ENCODE measurements at places on chromosomes 12 and 14.

GRCh38 chr14:100887728-100888335 is 15.7 kb downstream of the RTL1 start:
- no peak for DNase-seq

GRCh38 chr12:62621101-62621638 is 154.5 kb downstream of the MON2 start:
- no peak for DNase-seq

DNA sequence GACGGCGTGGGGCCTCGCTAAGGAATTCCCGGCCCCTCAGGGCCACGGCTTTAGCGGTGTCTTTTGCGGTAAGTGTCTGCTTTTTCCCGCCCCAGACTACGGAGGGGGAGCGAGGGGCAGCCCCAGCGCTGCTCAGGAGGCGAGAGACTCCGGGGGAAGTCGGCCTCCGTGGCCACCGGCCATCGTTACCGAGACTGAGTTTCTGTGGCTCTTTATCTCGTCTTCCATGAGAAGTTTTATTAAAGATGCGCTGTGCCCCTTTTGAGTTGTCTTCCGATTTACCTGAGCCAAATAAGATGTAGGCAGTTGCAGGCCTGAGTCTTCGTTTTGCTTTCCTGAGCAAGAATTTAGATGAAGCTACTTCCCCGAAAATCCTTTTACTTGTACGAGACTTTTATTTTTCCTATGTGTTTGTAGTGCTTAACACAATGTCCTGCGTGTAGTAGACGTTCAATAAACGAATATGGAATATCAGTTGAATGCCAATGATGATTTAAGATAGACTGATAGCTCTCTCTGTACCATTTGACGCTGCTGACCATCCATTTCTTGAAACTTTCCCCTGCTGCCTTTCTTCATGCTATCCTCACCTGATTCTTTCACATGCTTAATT is 462 bp downstream of the SRP54 start:
- DNase-seq, result no peak

DNA sequence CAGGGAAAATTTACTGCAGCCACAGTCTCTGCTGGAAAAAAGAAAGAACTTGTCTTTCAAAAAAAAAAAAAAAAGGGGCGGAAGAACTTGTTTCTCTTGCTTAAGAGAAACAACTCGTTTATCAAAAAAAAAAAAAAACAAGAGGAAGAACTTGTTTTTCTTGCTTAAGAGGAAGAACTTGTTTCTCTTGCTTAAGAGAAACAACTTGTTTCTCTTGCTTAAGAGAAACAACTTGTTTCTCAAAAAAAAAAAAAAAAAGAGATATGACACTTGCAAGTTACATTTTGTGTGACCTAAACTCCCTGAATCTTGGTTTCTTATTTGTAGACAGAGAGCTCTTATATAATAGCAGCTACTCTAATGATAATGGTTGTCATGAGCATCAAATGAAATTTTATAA is 44.7 kb upstream of the USP15 start:
- peak; percentile 48 for DNase-seq

DNA sequence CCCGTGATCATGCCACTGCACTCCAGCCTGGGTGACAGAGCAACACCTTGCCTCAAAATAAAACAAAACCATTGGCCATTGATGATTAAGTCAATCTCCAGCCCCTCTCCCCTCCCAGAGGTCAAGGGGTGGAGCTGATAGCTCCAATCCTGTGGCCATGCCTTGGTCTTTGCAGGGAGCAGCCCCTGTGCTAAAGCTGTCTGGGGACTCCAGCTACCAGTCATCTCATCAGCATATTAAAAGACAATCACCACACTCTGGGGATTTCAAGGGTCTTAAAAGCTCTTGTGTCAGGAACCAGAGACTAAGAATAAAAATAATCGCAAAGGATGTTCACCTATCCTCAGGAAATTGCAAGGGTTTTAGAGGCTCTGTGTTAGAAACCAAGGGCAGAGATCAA is 30.6 kb downstream of the HCAR2 start:
- no peak for DNase-seq

DNA sequence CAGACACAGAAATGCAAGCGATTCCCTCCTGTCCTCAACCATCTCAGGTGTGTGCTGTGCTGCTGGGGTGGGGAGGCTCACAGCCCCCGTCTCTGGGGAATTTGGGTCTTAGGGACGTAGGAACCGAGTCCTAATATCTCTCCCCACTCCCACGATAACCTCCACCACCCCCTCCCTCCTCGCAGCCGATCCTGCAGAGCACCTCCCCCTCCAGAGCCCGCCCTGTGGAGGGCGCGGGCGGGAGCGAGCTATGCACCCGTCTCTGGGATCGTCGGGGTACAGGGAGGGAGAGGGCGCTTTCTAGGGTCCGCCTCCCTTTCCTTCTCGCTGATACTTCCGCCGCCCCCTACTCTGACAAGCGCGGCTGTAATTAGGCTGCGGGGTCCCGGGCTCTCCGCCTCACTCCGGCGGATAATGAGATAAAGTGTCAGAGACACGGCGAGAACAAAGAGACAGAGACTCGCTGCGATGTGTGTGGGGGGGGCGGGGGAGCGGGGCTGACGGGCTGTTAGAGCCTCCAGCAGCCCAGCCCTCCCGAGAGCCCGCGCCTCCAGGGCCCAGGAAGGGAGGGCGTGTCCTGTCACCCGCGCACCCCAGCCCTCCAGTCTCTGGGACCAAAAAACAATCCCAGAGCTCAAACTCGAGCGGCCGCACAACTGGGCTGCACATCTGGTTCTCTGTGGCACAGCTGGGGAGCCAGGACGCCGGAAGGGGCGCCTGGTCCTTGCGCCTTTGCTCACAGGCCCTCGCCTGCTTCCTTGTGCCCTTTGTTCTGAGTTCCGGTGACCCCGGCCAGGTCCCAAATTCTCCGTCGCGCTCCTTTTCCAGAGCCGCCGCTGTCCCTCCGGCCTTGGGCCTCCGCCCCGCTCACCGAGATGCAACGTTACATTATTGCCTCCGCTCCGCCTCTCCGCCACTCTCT is 8.7 kb downstream of the SHMT2 start:
- no peak for DNase-seq

GRCh38 chr12:109737631-109738030 is 24.0 kb downstream of the FAM222A start:
- no peak for DNase-seq

GRCh38 chr12:124888260-124888659 is 24.6 kb upstream of the SCARB1 start:
- no peak for DNase-seq

GRCh38 chr12:58268069-58268468 is 326.7 kb downstream of the ATP23 start:
- DNase-seq, result peak; percentile 1

DNA sequence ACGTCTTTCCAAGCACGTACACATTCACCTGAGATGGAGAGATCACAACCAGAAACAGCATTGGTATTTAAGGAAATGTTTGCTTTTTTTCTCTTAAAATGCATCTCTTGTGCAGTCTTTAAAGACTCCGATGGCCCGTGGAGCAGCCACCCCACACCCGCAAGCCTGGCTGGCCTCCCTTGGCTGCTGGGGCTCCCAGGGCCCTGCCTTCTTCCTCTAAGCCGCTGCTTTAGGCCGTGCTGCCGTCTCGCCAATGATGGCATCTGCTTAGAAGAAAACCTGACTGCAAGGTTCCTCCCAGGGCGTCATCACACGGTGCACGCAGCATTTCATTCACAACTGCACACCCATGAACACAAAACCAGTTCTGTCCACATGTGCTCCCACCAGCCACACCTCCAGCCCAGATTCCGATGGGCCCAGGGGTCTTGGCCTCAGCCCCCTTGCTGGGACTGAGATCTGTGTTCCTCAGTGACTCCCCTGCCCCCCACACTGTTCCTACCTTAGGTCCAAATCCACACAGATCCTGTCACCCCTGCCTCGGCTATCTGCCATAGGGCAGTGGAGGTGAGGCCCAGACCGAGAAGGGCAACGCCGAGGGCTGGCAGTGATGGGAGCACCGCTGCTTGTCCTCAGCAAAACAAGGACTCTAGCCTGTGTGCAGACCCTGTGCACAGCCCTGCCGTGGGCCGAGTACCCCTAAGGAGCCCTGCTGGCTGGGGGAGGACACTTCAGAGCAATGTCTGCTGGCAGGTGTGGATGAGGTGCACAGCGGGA is 4.4 kb downstream of the BTBD6 start:
- no peak for DNase-seq

GRCh38 chr12:69150083-69150795 is 89.1 kb upstream of the CPSF6 start:
- DNase-seq, result no peak

GRCh38 chr14:37591311-37591940 is 3.6 kb downstream of the FOXA1 start:
- no peak for DNase-seq

DNA sequence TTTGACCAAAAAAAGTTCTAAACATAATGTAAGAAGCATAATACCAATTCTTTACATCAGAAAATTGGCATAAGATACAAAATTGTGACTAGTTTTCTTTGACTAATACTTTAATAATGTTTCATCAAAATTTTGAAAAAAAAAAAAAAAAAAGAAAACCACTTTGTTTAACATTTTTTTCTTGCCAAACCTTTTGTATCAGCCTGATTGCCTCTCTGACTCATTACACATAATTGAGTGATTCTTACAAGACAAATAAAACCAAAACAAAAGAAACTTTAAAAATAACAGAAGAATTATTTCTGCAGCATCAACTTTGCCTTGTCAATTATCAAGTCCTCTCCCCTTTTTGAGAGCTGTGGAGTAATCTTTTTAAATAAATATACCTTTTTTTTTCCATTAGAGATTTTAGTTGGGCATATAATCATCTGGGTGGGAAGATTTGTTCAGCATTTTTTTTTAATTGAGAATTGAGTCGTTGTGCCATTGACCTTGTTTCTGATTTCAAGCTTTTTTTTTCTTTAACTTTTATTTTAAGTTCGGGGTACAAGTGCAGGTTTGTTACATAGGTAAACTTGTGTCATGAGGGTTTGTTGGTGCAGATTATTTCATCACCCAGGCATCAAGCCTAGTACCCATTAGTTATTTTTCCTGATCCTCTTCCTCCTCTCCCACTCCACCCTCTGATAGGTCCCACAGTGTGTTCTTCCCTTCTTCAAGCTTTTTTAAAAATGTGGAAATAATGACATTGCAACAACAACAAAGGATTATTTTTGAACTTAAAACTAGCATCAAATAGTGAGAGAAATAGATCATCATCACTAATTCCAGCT is 45.8 kb upstream of the HMGA2 start:
- DNase-seq, result no peak

- DNase-seq, result no peak
Observed at GRCh38 chr12:2651068-2651965, 143.5 kb upstream of the FKBP4 start.

GRCh38 chr12:6946033-6946919 is 2.5 kb downstream of the C12orf57 start:
- peak; percentile 81 for DNase-seq

DNA sequence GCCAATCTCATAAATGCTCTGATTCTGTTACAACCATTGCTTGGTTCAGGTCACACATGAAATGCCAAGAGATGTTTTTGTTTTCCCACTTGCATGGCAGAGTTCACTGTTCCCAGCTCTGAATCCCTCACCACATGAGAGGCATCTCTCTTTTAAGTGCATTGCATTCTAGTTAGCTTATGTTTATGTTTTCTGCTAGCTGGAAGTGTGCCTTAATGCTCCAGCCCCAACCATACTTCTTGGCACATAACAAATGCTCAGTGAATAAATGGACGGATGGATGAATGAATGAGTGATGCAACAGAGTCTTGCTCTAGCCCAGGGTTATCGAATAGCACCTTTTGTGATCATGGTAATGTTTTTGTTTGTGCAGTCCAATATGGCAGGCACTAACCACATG is 197.3 kb downstream of the PPM1H start:
- DNase-seq, result no peak

DNA sequence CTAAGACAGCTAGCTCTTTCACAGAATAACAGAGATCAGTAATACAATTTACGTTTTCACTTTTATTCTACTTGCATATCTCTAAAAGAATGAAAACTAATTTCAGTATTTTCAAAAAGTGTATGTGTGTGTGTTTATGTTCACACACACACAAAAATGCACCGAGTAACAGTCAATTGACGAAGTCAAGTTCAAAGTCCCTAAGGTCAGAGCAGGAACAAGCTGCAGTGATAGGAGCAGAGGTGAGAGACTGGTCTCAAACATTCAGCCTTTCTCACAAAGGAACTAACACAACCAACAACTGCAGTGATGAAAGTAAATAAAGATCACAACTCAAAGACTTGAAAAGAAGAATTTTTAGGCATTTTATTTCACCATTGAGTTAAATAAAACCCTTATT is 429.7 kb downstream of the C12orf50 start:
- DNase-seq, result no peak

- DNase-seq, result no peak
Observed at GRCh38 chr14:30223385-30223785, 295.7 kb upstream of the PRKD1 start.

DNA sequence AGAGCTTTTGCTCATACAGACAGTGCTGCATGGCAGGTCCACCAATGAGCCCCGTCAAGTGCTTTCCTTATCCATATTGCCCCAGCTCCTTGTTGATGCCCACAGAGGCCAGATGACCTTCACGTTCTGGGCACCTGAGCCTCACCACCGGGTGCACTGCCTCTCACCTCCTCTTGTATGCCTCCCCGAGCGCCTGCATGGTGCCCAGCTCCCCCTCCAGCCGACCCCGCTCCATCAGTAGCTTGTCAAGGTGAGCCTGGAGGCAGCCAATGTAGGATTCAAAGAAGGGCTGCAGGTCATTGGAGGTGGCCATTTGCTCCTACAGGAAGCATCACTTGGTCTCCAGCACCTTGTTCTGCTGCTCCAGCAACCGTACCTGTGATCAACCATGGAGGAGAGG is 31.8 kb upstream of the KRT77 start:
- DNase-seq, result no peak

GRCh38 chr12:108151533-108152169 is 22.6 kb downstream of the WSCD2 start:
- no peak for DNase-seq

DNA sequence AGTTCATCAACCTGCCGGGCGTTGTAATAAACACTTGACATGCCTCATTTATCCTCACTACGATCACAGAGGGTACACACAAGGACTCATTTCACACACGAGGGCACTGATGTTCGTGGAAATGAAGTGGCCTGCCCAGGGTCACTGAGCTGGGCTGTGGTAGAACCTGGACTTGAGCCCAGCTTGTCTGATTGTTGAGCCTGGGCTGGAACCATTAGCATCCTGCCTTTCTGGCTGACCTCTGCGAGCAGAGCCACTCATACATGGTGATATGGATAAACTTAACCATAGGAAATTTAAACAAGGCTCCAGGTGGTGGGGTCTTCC is 16.6 kb upstream of the JDP2 start:
- no peak for DNase-seq

- DNase-seq, result peak; percentile 42
Observed at GRCh38 chr12:94545935-94546771, 86.5 kb upstream of the CEP83 start.

- peak; percentile 55 for DNase-seq
Observed at GRCh38 chr14:71270111-71270510, 362.9 kb downstream of the PCNX1 start.

- DNase-seq, result peak; percentile 54
Observed at GRCh38 chr12:106911581-106911980, 44.1 kb upstream of the TMEM263 start.

- DNase-seq, result no peak
Observed at GRCh38 chr14:89565607-89566006, 148.6 kb upstream of the FOXN3 start.

- DNase-seq, result no peak
Observed at GRCh38 chr12:15278816-15279658, 43.3 kb upstream of the PTPRO start.
